ENCODE measurements at places on chromosomes 7 and 10.
A peak's percentile ranks its signal among the peaks of the same experiment; 100 is the strongest.

GRCh38 chr7:135980665-135981180 is 3.6 kb upstream of the MTPN start:
- no peak for DNase-seq

- no peak for DNase-seq
Observed at GRCh38 chr7:16599860-16600259, 45.7 kb downstream of the ANKMY2 start.

- no peak for DNase-seq
Observed at GRCh38 chr10:77892021-77892739, 34.4 kb downstream of the DLG5 start.

- DNase-seq: peak; percentile 12
Observed at GRCh38 chr7:117220836-117221235, 102.0 kb downstream of the WNT2 start.

DNA sequence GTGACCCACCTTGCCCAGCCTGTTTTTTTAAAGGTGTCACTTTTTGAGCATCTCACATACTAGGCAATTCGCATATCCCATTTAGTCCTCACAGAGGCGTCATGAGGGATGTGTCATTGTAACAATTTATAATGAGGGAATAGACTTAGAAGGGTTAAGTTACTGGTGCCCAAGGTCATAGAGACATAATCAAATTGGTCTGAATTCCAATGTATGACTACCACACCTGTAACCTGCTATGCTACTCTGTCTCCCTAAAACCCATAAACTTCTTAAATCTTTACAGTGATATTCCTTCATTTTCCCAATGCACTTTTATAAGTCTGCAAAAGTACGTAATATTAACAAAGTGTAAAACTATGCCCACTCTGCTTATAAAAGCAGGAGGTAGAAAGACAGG is 7.1 kb downstream of the ZMYND11 start:
- DNase-seq: no peak

- DNase-seq: no peak
Observed at GRCh38 chr10:33653584-33654367, 319.3 kb upstream of the NRP1 start.

DNA sequence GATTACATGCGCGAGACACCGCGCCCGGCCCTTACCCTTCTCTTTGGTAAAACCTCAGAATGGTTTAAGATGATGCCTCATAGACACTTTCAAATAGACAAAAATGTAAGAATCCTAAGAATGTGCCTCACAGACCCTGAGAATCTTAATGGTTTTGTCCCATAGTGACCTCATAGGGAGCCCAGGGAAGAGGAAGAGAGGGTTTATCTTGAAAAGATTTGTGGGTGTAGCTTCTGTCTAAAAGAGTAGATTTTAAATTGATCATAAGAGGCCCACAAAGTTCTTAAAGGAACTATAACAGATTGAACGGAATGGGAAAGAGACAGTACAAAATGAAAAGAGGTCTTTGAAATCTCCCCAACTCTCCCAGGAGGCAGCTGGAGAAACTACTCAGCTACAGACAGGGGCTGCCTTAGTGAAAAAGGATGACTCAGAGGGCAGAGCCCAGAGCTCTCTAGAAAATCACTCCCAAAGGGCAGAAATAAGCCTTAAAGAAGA is 220.6 kb downstream of the ADRA2A start:
- DNase-seq: no peak

DNA sequence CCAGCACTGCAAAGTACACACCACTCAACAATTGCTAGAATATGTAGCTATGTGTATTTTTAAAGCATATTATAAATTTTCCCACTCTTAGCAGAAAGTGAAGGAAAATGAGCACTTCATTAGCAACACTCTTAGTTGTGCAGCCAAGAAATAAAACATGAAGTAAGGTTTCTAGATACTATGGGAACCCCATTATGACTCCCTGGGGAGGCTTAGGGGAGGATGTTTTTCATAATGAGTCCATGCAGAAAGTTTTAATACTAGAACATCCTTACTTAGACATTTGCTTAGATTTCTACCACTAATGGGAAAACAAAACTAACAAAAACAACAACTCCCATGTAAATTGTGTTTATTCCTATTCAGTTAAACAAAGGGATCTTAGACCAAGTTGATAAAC is 148.4 kb upstream of the HDAC9 start:
- DNase-seq: no peak

DNA sequence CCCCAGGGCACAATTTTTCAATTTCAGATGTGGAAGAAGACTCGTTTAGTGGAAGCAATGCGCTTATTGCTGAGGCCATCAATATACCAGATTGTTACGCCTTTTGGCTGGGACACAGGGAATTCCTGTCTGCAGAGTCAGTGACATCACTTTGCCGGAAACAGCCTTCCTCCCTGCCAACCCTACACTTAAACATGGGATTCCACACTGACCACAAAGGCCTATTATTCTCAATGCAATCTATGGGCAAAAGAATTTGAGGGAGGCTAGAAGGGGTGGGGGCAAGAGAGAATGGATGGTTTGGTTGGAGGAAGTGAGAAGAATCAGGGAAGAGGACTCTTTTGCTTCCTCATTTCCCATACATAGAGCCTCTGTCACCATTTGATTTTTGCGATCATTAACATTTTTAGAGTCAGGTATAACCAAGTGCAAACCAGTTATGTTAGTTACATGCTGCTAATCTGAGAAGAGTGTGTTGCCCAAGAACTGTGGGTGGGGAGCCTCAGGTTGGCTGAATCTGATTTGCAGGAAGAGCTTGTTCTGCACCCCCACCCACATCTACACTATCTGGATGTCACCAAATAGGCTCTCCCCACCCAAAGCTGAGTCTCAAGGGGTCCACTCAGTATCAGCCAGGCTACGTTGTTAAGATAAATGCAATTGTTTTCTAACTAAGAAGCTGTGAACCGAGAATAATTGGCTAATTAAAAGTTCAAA is 58.2 kb downstream of the ENTPD1 start:
- no peak for DNase-seq

- DNase-seq: no peak
Observed at GRCh38 chr10:125260260-125260659, 99.9 kb upstream of the CTBP2 start.

DNA sequence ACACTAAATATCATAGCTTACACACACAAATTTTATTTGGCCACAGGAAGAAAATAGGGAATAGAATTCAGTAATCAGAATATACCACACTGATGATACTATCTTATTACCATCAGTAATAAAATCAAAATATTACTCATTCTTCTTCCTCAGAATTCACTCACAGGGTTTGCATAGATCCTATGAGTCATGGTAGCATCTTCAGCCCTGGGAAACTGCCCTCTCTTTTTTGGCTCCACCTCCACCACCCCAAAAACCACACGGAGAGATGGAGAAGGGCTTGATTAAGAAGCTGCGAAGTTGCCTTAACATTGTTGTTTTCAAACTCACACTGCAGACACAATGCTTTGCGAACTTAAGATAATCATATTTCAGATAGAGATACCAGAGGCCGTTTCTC is 154.1 kb upstream of the AHR start:
- DNase-seq: no peak

GRCh38 chr7:108089381-108089780 is 40.8 kb downstream of the LAMB4 start:
- DNase-seq: no peak

- DNase-seq: no peak
Observed at GRCh38 chr10:28593811-28594210, 60.9 kb downstream of the WAC start.

DNA sequence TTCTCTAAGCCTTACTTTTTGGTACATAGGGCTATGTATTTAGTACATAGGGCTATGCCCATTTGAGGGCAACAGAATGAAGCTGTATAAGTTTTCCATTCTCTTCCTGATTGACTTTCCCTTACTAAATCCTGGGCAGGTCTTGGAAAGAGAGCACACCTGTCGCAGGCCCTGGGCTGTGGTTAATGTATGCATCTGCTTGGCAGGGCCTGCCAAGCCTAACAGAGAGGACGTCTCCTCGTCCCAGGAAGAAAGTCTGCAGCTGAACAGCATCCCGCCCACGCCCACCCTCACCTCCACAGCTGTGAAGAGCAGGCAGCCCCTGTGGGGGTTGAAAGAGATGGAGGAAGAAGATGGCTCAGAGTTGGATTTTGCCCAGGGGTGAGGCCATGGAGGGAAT is 8.9 kb upstream of the PVRIG start:
- DNase-seq: no peak

DNA sequence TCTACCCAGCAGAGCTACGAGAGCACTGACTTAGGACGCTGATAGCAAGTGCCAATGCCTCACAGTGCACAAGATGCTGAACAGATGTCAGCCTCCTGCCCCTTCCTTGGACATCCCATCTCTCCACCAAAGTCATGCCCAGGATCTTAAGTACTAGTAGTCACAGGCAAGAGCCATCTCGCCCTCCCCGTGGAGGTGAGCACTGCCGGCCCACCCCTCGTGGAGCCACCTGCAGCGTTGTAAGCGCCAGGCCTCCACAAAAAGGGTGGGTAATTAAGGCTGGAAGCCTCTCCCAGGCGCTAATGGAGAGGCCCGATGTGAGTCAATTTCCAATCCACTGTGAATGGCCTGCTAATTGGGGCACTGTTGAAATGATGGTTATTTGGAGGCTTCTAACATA is 156.2 kb downstream of the GRID1 start:
- no peak for DNase-seq

GRCh38 chr10:62964026-62964425 is 147.9 kb upstream of the EGR2 start:
- DNase-seq: no peak

DNA sequence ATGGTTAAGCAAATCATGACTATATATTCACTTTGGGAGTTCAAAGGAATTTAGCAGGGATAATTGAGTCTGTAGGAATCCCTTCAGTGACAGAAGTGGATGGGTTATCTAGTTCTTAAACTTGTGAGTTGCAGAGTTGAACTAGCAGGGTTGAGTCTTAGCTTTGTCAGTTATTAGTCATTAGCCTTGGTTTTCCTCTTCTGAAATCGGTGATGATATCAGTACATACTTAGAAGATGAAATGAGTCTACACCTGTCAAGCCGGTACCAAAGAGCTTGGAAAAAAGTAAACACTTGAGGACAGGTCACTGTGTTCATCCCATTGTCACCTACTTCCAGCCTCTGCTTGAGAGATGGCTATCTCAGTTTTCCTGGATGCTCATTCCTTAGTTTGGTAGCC is 73.5 kb downstream of the BUB3 start:
- no peak for DNase-seq

All from HuH-7 (cell line).